Activated T-helper 1 cell treated with anti-CD3 and anti-CD28 coated beads, Interleukin-2, amount 50 U/mL, for 16 hours (primary cell): ENCODE measurements at places on chromosomes 6 and 20.

DNA sequence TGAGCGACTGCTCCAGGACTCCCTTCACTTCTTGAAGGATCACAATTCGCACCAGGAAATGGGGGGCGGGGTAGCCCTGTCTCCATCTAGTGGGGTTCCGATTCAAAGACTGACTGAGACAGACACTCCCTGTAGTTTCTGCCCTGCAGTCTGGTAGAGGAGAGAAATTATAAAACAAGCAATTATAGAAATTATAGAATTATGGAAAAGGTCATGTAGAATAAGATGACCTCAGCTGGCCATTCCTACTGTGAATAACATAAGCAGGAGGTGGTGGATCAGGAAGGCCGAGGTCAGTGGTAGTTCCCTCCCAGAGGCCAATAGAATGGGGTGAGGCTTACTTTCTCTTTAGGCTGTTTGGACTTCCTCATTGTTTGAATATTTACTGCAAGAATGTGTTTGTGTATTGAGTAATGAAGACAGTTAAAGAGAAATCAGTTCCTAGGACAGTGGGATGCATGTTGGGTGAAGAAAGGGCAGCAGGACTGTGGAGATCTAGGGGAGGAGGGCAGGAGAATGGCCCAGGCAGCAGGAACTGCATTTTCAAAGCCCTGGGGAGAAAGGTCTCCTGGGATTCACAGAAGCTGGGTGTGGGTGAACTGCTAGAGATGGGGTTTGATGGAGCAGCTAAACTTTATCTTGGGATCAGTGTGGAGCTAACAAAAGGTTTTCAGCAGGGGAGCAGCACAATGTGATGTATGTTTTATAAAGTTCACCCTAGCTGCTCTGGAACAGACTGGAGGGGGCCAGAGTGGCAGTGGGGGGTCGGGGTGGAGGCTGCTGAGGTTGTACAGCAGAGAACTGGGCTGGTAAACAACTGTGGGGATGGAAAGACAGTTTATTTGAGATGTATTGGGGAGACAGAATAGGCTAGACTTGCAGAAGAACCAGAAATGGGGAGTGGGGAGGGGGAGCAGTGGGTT, 2.1 kb downstream of the ZNF341 start:
- no peak for DNase-seq

- DNase-seq: no peak
Measured at GRCh38 chr20:11447371-11448100, 470.2 kb upstream of the BTBD3 start.

DNA sequence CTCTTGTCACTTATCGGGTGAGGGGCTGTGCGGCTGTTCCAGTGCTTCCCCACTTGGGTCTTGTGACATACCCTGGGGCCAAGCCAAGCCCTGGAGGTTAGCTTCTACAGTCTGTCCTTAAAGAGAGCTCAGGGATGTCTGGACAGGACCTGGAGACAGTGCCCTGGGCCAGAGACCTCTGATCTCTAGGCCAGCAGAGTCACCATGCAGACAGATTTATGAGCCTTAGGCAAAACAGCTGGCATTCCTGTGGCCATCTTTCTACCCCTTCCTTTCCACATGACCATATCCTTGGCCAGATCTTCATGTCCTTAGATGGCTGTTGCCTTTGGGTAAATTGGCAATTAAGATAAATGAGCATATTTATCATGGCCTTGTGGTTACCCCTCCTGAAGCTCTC, 678.6 kb downstream of the MAFB start:
- no peak for DNase-seq

GRCh38 chr20:8720089-8720488, 348.8 kb upstream of the PLCB4 start:
- no peak for DNase-seq

- DNase-seq: no peak
Measured at GRCh38 chr6:166055801-166056200, 111.8 kb downstream of the TBXT start.

DNA sequence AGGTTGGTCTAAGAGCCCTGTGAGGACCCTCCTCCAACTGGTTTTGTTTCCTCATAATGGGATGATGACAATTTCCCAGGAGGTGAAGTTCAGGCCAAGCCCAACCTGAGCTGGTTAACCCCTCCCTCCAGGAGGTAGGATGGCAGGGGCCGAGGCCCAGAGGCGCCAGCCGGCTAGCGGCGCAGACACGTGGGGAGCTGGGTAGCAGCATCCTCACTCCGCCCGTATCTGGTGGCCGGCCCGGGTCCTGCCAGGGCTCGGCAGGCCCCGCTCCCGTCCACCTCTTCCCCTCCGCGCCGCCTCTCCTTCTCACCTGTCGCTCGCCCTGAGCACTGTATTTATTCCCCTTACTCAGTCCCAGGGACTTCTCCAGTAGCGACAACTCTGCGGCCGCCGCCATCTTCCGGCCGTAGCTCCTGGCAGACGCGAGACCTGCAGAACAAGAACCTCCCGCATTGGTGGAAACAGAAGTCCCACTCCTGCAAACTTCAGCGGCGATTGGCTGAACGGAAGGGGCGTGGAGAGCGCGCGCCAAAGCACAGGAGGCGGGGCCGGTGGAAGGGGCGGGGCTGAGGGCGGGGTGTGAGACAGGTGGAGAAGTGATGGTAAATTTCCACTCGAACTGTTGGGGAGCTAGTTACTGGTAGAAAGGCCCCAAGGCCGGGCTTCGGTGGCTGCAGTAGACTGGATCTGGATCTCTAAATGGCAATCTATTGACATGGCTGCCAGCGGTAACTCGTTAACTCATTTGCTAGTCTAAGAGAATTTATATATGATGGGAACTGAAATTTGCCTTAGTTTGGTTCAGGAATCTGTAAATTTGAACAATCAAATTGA, at the start of gene EEF1E1:
TSS of gene EEF1E1 (minus strand) at position 427 of the 837 bp plus-strand sequence. CDS start at position 400, 27 bp downstream.
- peak; percentile 97 for DNase-seq

GRCh38 chr6:30917487-30917886, 3.4 kb downstream of the VARS2 start:
- DNase-seq: no peak

DNA sequence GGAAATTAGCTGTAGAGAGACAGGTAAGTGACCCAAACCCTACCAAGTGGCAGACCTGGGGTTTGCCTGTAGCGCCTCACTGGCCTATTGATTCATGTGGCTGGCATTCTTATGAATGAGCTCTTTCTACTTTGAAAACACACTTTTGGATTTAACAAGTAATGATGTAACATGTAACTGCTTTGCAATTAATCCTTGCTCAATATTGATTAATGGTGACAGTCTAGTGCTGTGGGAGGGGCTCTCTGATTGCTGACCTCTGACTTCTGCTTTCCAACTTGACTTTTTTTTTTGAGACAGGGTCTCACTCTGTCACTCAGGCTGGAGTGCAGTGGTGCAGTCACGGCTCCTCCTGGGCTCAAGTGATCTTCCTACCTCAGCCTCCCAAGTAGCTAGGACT, 82.7 kb downstream of the TIAM2 start:
- DNase-seq: no peak

DNA sequence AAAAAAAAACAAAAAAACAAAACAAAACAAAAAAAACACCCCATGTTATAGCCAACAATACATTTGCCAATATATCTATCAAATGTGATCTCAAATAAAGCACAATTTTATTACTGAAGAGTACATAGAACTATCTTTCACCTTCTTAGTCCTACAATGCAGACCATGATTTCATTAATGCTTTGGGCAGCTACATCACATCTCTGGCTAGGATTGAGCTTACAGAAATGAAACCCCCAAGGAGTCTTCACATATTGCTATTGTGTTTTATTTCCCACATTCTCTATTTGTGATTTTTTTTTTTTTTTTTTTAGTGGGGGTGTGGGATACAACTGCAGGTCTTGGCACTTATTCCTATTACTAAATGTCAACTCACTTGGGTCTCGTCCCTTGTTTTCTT, 189.3 kb downstream of the BACH2 start:
- no peak for DNase-seq

DNA sequence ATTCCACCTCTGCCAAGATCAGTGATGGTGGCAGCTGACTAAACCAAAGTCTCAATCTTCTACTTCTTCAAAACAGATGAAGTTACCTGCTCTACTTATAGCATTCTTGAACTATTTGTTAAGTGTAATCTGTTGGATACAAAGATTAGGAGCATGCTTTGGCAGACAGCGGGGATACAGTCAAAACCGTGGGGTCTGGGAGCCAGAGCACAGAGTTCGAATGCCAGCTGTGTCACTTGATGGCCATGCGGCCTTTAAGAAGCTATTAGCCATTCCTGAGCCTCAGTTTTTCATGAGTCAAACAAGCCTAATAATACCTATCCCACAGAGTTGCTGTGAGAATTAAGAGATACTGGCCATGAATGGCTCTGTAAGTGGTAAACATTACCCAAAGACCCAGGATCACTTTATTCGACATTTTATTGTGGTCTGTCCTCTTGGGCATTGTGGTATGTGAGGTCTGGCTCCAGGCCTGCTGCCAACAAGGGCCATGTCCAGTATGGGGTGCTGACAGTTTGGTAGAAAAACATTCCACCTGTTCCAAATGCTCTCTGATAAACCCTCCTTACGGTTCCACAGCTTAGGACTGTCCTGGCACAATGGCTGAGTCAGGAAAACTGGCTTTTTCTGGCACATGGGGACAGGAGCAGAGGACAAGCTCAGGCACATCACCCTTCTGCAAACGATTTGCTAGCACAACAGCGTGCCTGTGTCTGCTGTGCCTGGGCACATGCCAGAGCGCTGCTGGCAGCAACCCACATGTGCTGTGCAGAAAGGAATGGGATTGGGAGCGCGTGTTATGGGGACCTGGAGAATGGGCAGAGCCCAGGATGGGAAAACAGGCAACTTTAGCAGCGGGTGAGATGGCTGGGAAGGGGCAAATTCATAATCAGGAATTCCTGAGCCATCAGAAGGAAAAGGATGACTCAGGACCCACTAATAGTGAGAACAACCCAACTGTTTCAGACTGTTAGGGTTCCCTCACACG, 15.7 kb upstream of the FAM83C start:
- DNase-seq: no peak

DNA sequence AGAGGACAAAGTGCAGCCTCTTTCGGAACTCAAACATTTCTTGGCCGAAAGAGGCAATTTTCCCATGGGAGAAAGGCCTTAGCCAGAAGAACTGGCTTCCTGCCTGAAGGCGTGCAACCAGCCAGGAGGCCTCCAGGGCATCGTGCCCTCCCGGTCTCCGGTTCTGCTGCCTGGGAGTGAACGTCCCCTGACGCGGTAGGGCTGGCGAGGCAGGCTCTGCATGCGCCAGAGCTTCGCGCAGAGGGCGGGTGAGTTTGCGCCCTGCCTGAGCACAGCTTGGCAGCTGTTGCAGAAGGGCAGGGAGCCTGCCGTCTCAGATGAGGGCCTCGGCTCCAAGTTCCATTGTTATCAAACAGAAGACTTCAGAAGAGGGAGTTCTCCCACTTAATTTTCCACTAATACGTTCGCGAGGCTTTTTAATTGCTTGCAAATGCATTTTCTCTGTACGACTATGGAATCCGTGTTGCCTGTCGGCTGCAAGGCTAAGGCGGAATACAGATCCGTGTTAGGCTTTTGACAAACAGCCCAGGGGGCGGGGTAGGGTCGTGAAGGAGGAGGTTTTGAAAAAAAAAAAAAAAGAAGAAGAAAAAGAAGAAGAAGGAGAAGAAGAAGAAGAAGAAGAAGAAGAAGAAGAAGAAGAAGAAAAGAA, 5.5 kb upstream of the TFAP2D start:
- no peak for DNase-seq

GRCh38 chr20:19071446-19071725, 141.1 kb upstream of the SLC24A3 start:
- no peak for DNase-seq

DNA sequence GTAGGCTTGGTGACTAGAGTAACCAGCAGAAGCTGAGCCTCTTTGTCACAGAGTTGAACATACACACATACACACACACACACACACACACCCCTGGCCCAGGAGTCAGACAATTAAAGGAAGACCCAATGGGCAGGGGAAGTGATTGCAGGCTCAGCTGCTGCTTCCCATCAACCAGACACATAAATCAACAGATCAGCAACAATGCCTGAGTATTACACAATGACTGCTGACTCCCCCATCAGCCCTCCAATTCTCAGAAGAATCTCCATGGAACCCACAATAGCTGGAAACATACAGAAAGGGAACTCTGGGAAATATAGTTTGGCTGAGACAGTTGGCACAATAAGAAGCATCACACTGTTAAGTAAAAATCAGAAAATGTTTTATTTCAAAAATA, 270.4 kb upstream of the PLCB4 start:
- DNase-seq: no peak

- DNase-seq: no peak
Measured at GRCh38 chr6:41406728-41407489, 71.5 kb downstream of the NCR2 start.

DNA sequence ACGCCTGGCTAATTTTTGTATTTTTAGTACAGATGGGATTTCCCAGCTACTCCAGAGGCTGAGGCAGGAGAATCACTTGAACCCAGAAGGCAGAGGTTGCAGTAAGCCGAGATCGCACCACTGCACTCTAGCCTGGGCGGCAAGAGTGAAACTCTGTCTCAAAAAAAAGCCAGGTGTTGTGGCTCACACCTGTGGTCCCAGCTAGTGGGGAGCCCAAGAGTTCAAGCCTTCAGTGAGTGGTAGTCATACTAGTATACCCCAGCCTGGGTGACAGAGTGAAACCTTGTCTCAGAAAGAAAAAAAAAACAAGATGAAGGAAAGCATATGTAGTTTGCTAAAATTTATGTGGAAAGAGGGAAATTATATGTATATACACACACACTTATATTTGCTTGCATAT, 20.0 kb upstream of the POU5F1 start:
- no peak for DNase-seq
